ENCODE measurements at places on chromosomes 7 and 10. TPM values are rescaled to one million over a fixed set of nuclear protein-coding genes. Genes with fewer than 3 reads are reported as not detected.

- no peak for DNase-seq
Measured at GRCh38 chr10:15121707-15122106, 24.6 kb downstream of the RPP38 start.

DNA sequence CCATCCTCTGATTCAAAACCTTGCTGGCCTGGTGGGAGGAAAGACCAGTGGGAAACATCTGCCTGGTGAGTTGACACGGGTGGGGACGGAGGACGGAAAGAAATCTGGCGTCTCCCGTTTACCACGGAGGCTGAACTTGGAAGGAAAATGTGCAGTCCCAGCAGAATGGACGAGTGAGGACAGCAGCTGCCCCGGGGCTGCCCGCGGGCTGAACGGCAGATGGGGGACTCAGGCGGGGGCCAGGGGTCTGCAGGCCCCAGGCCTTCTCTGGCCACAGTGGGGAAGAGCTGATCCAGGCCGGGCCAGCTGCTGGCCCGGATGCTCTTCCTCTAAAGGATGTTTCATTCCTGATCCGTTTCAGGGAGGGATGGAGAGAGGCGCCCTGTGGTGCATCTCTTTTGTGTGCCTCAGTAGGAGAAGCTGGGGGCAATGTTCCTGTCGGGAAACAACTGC, 147.5 kb upstream of the CHST15 start:
- peak; percentile 24 for DNase-seq

DNA sequence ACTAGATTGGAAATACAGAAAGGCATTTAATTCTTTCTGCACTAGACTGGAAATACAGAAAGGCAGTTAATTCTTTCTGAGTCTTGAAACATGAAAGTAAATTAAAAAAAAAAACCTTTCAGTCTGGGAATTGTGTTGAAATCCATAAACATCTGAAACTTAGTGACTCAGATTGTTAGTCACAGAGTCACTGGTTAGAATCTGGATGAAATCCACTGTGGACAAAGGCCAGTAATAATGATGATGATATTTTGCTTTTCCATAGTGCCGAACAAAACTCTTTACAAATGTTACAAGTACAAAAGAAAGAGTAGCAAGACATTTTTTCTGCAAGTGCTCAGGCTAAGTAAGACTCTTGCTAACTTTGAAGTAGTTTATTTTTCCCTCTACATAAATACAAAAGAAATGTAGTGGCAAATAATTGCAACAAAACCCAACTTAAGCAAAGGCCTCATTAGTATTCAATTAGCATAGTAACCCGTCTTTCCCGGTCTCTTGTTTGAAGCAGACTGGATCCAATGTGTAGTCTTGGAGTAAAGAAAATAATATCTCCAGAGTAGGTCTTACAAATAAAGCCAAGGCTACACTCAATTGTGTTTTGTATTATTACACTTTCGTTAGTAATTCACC, 5.8 kb upstream of the PRTFDC1 start:
- DNase-seq = no peak

DNA sequence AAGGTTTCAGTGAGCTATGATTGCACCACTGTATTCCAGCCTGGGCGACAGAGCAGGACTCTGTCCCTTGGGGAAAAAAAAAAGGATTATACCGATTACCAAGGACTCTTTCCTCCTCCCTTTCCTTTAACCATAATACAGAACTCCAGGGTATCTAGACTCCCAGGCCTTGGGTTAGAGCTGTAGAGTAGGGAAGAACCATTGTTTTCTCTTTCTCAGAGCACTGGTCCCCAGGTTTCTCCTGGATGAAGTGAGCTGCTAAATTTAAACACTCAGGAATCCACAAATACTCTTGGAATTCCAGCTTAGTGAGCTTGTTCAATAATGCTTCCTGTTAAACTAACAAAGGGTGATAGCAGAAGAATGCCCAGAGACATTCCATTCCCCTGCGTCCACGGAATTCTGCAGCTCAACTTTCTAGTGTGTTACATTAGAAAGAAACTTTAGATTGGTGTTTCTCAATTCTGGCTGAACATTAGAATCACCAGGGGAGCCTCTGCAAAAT, 14.6 kb upstream of the RPEL1 start:
- peak; percentile 85 for DNase-seq

GRCh38 chr10:32911285-32912016, 46.6 kb downstream of the ITGB1 start:
- no peak for DNase-seq

DNA sequence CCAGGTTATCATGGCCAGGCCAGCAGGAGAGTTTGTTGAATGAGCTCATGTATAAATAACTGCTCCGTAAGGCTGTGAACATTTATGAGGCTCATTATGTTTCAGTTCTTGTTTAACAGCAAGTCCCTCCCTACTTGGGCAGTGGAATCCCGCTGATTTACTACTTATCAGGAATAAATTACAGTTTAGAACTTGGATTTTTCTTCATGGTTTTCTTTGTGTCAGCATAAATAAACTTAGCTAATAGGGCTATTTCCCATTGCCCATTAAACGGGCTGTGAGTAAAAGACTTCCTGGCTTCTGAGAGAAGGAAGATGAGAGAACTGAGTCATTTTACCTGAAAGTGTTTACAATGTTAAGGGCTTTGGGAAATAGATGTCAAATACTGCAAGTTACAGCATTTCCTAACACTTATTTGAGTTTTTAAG, 701.6 kb upstream of the ANKRD30A start:
- DNase-seq = no peak

DNA sequence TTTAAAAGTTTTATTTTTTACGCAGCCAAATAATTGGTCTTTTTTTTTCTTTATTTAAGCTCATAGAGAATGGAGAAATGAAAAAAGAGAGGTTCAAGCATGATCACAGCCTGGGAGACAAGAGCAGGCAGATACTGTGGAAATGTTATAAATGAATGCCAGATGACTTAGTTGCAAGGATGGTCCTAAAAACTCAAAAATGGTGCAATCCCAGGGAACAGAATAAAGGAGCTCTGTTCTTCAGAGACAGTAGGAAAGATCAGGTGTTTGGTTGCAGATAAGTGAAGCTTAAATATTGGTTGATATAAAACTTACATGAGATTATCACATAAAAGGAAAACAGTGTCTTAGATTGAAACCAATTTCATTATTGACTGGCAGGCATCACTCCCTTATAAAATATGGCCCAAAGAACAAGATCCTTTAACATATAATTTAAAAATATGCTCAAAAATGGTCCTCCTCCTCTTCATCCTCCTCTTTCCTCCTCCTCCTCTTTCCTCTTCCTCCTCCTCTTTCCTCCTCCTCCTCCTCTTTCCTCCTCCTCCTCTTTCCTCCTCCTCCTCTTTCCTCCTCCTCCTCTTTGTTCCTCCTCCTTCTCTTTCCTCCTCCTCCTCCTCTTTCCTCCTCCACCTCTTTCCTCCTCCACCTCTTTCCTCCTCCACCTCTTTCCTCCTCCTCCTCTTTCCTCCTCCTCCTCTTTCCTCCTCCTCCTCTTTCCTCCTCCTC, 18.6 kb downstream of the GNAT3 start:
- no peak for DNase-seq

GRCh38 chr10:111762114-111762513, 421.5 kb downstream of the GPAM start:
- DNase-seq = no peak

DNA sequence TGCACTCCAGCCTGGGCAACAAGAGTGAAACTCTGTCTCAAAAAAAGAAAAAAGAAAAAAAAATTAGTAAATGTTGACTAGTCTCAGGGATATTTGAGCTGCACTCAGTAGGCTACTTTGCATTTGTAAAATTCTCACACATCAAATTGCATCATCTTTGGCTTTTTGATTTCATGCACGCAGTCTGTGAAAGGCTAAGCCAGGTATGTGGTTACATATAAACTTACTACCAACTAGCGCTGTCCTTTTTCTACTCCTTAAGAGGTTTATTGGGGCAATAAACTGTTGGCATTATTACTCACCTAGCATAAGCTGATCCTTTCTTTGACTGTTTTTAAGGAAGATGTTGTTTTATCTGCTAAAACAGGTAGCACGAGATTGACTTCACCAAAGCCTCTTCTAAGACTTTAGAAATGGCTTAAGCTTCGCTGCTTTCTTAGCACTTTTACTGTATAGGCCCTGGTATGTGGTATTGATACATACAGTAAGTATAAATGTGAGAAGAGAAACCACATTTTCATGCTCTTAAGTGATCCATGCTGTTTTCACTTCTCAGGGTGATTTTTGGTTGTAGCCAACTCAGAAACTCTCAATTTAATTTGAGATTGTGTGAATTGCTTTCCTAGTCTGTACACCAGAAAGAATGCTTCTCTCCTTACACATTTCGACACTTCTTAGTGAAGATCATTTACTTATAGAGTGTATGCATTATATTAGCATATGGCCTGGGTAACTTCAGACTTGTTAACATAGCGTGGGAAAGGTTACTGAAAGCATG, 323.9 kb downstream of the AUTS2 start:
- no peak for DNase-seq

DNA sequence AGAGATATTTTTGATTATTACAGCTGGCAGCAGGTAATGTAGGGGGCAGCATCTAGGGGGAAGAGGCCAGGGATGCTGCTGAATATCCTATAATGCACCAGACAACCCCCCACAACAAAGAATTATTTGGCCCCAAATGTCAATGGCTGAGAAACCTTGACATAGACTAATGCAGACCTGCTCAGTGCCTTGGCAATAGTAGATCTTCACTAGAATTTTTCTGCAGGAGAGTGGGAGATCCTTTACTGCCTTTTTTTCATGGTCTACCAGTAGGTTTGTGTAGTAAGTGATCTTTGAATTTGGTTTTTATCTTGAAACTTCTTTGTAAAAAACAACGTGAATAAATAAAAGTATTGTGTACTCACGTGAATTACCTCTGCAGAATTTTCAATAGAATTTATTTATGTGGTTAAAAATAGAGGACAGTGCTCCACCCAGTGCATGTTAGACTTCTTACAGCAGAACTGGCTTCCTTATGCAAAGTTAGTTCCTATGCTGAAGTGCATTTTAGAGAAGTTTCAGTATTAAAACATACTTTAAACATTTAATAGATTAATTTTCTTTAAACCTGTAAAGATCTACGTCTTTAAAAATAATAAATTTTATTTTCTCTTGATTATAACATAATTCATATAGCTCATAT, 199.6 kb upstream of the HDAC9 start:
- no peak for DNase-seq

GRCh38 chr10:9015005-9015404, 960.5 kb downstream of the GATA3 start:
- DNase-seq = no peak

- DNase-seq = no peak
Measured at GRCh38 chr7:131735101-131735500, 178.7 kb upstream of the PODXL start.

GRCh38 chr10:108982159-108982558, 941.2 kb downstream of the XPNPEP1 start:
- DNase-seq = no peak

GRCh38 chr10:79463578-79464496, 18.4 kb upstream of the ZCCHC24 start:
- no peak for DNase-seq

- DNase-seq = no peak
Measured at GRCh38 chr7:110762546-110763225, 328.2 kb upstream of the LRRN3 start.

DNA sequence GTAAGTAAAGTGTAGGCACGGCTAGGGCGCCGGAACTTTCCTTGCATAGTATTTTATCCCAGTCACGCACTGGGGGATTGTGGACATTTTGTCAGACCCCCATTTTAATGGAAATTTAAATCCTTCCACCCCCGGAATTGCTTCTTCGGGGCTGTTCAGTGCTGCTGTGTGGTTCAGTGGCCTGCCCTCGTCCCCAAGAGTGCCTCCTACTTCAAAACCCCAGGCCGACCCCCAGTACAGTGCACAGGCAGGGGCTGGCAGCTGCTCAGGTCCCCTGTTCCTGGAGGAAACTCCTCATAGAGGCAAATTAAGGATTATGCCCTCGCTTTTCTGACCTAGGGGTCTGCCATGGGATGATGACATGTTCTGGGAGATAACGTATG, 94.5 kb downstream of the PTPRE start:
- peak; percentile 27 for DNase-seq

Gene NSMCE4A
- 63.3 TPM for total RNA-seq

Gene TRIM74
- total RNA-seq = not detected

Gene ZNF736
- 6.0 TPM for total RNA-seq

Gene HHEX
- total RNA-seq = 18.5 TPM

Gene SCRN1
- 31.0 TPM for total RNA-seq

Gene PCGF6
- total RNA-seq = 9.7 TPM

Measured in ascending aorta (tissue), 2 donors.